Bronchial epithelial cell (primary cell): ENCODE measurements at places on chromosomes 1 and 21.

- DNase-seq, result no peak
These were observed 15.6 kb upstream of the COL9A2 start for GRCh38 chr1:40332695-40333094.

GRCh38 chr1:15799004-15799867 lies 8.2 kb downstream of the UQCRHL start:
- DNase-seq, result peak; percentile 96

- no peak for DNase-seq
These were observed 33.5 kb downstream of the ZMYM1 start for GRCh38 chr1:35112668-35113067.

- DNase-seq, result no peak
These were observed 40.7 kb upstream of the BCAR3 start for GRCh38 chr1:93722081-93723031.

- DNase-seq, result no peak
These were observed 2.7 kb downstream of the LCE1F start for GRCh38 chr1:152777510-152778137.

DNA sequence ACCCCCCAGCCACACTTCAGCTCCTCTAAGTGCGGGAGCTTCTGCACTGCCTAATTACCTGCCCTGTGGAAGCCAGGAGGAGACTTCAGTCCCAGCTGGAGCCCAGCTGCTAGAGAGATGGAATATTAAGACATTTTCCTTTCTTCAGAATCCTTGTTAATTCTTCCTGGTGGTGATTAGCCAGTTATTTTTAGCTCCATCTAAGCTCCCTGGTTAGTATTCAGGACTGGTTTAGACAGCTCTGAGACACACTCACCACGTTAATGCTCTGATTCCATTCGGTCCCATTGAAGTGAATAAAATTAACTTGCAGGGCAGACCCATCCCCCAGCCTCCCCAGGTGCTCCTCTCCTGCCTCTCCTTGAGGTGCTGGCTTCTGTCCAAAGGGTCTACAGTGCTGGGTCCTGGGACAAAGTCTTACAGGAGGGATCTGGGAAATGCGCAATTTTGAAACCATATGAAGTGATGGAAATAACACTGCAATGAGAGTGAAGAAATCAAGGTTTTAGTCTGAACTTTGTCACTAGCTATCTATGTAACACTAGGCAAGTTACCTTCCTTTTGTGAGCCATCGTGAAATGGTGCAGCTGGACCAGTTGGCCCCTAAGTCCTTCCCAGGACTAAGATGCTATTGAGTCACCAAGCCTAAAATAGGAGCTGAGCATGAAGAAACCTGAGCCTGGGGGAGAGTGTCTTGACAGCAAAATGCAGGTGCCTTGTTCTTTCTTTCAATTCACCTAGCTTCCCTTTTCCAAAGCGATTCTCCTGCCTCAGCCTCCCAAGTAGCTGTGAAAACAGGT lies 117.4 kb upstream of the ATP1A1 start:
- DNase-seq, result no peak
